Activated CD4-positive, alpha-beta T cell treated with anti-CD3 and anti-CD28 coated beads, Interleukin-2, amount 10 ng/mL, durations not matched to agents 7 days and 5 days (primary cell): ENCODE measurements at places on chromosomes 6 and 20. TPM values are rescaled to one million over a fixed set of nuclear protein-coding genes. Genes with fewer than 3 reads are reported as not detected.

DNA sequence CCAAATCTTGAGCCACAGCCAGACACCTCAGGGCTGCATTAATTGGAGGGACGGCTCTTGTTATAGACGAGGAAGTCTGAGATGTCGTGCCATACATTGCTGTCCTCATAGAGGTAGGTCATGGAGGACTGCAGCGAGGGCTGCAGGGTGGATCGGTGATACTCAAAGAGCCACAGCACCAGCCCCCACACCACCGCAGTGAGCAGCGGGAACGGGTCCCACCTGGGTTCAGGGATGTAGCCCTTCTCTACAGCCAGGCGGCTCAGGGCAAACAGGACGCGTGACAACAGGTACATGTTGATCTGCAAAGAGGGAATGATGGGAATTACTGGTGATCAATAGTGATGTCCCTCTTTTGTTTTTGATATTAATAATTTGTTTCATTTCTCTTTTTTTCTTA, 12.4 kb downstream of the PXMP4 start:
- DNase-seq, result no peak

GRCh38 chr6:4603291-4603690, 172.9 kb upstream of the CDYL start:
- DNase-seq, result no peak

GRCh38 chr6:163717106-163717764, 302.7 kb downstream of the QKI start:
- no peak for DNase-seq

GRCh38 chr20:58714340-58714922, 21.8 kb downstream of the NPEPL1 start:
- peak; percentile 5 for DNase-seq

- no peak for DNase-seq
These were observed 98.8 kb upstream of the CITED2 start for GRCh38 chr6:139473231-139473701.

DNA sequence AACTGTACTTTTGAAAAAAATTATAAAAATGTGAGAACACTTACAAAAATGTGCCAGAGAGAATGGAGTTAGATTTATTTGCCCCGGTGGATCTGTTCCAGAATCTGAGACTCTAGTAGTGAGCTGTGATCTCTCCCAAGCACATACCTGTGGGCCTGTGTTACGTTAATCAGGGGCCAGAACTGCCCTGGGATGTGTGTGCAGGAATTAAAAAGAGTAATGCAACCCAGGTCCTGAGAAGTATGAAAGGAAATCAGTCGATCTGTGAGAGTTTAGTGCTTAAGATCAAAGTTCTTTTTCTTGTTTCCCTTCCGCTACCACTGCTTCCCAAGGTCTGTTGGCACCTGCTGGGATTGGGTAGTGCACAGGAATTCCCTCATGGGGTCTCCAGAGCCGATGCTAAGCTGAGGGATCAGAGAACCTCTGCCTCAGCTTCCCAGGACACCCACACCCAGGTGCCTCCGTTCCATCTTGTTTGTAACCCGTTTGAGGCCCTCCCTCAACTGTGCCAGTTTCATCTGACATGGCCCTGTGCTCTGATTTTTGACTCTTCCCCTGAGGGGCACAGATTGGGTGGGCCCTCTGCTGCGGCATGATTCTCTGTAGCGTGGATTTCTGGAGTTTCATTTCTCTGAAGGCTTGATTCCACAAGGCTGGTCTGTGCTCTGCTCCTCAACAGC, 87.7 kb downstream of the RREB1 start:
- DNase-seq, result no peak

GRCh38 chr6:158324136-158324535, 11.9 kb downstream of the TULP4 start:
- no peak for DNase-seq

- peak; percentile 25 for DNase-seq
These were observed 44.3 kb downstream of the OR2B2 start for GRCh38 chr6:27867945-27868300.

DNA sequence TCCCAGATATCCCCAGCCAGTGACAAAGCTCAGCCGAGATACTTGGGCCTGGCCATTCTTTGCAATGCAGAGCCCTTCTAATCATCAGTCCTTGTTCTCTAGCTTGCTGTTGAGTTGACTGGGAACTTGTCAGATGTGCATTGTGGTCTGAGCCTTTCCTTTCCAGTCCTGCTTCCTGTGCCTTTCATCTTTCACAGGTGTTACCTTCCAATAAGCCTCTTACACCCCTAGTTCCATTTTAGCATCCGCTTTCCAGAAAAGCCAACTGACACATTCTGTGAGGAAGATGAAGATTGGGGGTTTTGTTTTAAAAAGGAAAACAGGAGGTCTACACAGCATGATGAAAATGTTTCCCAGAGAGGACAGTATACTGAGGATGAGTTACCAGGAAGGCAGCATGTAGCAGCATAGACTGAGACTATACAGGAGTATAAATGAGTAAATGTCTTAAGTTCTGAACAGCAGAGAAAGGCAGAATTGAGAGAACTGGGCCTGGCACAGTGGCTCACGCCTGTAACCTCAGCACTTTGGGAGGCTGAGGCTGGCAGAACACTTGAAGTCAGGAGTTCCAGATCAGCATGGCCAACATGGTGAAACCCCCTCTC, 5.6 kb upstream of the CEP85L start:
- DNase-seq, result peak; percentile 51

- no peak for DNase-seq
These were observed 245.4 kb downstream of the LRFN2 start for GRCh38 chr6:40341726-40342125.

GRCh38 chr6:89430201-89430962, 2.6 kb upstream of the ANKRD6 start:
- no peak for DNase-seq

GRCh38 chr6:154888421-154889295, 106.5 kb upstream of the TIAM2 start:
- DNase-seq, result no peak

DNA sequence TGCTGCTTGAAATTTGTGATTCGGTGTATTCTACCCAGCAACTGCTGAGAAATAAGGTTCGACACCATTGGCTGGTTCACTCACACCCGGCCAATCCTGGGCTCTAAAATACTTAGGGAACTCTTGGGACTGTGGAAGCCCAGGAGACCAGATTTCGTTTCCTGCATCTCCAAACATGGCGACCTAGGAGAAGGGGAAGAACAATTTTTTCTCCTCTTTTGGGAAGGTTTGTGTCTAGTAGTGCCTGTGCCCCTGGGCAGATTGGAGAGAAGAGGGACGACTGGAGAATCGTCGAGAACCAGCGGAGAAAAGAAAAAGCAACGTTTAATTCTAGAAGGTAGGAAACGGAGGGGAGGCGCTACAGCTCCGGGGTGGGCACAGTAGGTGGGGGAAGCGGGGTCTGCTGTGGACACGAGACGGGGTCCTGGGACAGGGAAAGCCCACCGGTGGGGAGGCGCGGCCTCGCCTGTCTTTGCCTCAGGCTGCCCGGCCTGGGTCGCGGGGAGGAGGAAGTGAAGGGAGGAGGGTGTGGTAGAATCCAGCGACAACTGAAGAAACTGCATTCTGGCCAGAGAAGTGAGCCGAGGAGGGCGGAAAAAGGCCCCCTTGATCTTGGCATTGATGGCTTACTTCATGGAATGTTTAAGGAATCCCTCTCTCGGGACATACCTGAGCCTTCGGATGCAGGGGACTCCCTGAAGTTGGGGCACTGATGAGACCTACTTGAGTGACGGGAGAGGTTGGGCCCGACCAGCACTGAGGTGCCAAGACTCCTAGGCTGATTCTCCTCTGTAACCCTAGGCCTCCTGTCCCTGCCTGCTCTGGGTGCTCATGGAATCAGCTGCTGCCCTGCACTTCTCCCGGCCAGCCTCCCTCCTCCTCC, at the start of gene BTN2A1:
TSS of gene BTN2A1 (plus strand) at position 150 of the 883 bp plus-strand sequence. CDS start at position 832, 682 bp downstream.
- peak; percentile 85 for DNase-seq

- peak; percentile 8 for DNase-seq
These were observed 527 bp downstream of the FBXO30 start for GRCh38 chr6:145814035-145814500.

- no peak for DNase-seq
These were observed 41.8 kb downstream of the WDR27 start for GRCh38 chr6:169659820-169660610.

DNA sequence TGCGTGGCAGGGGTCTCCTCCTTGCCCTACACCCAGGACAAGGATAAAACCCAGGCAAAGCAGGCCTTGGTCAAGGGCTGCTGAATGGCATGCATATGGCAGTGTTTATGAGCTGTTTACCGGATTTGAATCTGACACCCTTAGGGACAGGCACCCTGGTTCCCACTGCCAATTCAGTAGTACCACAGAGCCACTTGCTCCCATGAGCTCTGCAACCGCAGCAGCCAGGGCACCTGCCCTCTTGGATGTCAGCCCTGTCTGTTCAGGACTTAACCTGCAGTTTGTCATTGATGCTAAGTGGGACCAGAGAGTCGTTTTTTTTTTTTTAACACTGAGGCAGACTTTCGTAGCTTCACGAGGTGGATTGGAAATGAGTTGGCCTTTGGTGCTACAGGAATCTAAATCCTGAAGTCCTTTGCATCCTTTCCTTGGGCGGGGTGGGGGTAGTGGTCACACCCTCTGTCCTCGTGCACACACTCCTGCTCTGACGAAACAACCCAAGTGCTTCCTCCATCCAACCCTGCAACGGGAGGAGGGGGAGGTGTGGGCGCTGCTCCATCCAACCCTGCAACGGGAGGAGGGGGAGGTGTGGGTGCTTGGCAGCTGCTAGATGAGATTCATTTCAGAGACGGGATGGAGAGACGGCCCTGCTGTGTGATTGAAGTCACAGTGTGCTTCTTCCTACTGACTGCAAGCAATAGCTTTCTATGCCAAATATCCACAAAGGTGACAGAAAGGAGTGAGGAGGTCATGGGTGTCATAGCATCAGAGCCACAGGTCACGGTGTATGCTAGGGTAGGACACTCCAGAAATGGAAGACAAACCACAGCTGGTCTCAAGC, 166.5 kb downstream of the SMOC2 start:
- no peak for DNase-seq

DNA sequence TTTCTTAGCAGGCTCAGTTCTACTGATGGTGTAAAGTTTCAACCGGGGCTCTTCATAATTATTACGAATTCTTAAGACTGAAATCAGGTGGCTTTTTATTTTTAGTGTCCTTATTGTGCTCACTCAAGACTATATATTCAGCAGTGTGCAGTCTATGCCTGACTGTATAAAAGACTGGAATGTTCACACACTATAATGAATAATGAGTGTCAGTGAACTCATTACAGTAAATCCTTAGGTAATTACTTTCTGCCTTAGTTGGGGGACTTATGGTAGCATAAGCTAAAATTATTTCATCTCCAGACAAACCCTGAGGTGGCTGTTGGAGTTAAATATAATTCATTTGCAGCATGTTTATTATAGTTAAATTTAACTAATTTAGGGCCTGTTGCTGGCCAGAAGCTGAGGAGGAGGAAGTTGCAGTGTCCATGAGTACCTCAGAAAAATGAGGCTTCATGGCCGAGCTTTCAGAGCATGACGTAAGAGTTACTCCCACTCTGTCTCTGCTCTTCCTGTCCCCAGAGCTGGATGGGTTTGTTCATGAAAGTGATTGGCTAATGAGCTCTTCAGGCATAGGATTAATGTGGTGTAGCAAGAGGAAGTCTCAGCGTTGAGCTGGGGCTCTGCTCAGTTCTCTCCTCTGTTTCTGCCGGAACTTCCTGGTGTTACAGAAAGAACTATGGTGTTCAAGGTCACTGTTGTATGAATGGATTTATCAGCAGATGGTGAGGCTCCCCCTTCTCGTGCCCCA, 335.7 kb downstream of the NRN1 start:
- peak; percentile 36 for DNase-seq

PLEKHG1 gene
- total RNA-seq, result 2.8 TPM

OR2H2 gene
- total RNA-seq, result not detected

SOX18 gene
- 0.10 TPM for total RNA-seq

EDN3 gene
- total RNA-seq, result 0.10 TPM

CRISP3 gene
- not detected for total RNA-seq

TRIM40 gene
- not detected for total RNA-seq

TBC1D22B gene
- total RNA-seq, result 15.3 TPM

RWDD2A gene
- total RNA-seq, result 1.6 TPM

NRSN1 gene
- not detected for total RNA-seq

MYBL2 gene
- total RNA-seq, result 110 TPM
